ELF-1 (cell line): ENCODE measurements at places on chromosomes 3 and 15.

DNA sequence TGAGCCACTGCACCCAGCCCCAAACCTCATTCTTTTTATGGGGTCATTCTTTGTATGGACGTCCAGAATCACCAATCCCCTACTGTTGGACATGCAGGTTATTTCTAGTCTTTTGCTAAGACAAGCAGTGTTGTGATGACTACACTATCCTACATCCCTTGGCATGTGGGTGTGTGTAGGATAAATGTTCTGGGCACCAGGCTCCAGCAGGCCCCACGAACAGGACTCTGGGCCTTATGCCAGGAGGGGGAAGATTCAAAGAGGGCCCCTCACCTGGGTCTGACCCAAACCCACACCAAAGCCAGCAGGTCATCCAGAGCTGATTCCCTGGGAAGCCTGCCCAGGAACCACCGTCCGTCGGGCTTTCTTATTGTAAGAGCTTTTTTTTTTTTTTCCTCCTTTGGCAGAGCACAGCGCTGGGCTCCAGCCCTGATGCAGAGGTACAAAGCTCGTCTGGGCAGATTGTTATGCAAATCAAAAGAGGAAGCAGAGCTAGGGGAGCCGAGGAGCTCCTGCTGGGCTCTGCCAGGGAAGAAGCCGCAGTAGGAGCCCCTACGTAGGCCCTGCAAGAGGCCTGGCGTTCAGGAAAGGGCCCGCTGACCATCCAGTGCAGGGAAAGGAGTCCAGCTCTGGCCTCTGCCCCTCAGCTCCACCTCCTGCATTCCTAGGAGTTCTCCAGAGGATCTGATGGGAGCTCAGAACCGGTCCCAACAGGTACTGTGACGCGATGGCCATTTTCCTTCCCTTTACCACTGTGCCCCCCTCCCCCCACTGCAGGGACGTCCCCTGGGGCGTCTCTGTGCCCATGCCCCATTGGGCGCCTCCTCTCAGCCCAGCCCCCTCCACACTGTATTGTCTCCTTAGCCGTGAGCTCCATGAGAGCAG lies 29.0 kb upstream of the FURIN start:
- peak; percentile 96 for DNase-seq

DNA sequence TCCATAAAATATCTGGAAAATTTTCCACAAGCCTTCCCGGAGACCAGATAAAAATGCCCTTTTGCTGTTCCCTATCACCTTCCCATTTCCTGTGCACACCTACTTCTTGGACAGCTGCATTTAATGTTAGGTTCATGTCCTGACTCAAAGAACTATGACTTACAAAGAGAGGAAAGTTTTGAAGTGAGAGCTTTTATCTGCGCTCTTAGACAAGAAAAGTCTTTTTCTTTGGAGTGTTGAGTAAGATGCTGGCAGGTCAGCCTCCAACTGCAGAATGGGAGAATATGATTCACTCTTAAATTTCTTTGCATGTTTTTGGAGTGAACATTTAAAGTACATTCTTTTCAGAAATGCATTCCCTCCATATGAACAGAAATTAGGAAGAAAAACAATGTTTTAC lies 147.3 kb upstream of the DPH6 start:
- no peak for DNase-seq

DNA sequence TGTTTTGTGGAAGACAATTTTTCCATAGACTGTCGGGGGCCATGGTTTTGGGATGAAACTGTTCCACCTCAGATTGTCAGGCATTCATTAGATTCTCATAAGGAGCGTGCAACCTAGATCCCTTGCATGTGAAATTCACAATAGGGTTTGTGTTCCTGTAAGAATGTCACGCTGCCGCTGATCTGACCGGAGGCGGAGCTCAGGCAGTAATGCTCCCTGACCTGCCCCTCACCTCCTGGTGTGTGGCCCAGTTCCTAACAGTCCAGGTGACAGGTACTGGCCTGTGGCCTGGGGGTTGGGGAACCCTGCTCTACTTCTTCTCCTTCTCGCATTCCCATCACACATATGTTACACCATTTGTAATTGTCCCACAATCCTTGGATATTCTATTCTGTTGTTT lies 11.0 kb downstream of the CHRNA7 start:
- peak; percentile 38 for DNase-seq

- no peak for DNase-seq
Measured at GRCh38 chr15:98740963-98741362, 92.6 kb downstream of the IGF1R start.

DNA sequence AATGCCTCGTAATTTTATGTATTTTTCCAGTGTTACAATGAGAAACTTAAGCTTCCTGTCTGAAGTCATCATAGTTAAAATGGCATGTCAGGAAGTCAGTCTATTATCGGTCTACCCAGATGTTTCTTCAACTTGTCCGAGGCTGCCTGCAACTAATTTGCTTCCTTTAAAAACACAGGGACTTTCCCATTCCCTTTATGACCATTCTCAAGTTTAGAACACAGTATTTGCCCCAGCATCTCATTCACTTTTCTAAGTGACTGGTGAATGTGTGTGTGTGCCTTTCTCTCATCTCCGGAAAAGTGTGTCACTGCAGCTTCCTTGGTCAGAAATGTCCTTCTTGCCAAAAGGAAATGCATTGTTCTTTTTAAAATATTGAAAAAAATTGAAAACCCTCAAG lies 466.6 kb downstream of the RAP2B start:
- DNase-seq = no peak

DNA sequence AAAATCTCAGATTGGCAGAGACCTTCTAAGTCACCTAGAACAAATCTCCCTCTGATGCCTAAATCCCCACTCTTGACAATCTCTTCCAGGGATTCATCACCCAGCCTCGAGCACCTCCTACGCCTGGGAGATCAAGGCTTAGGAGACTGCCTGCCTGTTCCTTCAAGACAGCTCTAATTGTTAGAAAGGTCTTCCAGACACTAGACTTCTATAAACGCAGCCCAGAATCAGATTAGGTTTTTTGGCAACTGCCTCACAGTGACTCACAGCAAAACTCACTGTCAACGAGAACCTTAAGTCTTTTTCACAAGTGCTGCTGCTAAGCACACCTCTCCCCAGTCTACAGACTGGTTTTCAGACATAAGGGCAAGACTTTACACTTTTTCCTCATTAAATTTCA lies 23.1 kb downstream of the SRGAP3 start:
- peak; percentile 22 for DNase-seq

- peak; percentile 76 for DNase-seq
Measured at GRCh38 chr3:182740710-182741109, 52.6 kb upstream of the ATP11B start.

DNA sequence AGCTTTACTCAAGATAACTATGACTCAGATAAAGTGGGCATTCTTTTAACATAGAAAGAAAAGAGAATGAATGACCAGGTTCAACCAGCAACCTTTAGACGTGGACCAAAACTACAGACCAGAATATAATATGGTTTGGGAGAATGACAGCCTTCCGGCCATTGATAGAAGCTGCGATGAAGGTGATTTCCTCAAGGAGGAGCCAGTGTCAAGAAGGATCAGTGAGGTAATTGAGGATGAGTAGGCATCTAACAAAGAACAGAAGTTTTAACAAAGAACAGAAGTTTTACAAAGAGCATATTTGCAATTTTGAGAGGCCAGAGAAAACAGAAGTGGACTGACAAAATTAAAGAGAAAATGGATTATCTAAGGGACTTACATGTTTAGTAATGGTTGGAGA lies 289.0 kb upstream of the AGTR1 start:
- no peak for DNase-seq

DNA sequence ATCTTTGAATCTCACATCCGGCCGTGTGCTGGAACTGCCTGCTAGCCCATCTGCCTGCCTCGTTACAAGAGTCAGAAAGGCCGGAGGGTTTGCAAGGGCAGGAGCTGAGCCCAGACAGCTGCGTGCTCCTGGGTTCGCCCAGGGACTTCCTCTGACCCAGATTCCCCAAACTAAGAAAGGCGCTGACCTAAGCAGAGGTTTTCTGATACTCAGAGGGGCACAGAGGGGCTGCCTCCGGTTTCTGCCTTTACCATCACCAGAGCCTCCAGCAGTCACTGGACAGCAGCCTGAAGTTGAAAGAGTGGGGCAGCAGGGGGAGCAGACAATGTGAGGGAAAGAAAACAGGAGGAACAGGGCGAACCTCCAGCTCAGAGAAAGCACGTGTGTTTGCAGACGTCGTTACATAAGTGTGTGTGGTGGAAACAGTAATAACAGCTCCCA lies 33.4 kb upstream of the RAD18 start:
- DNase-seq = peak; percentile 57

- DNase-seq = no peak
Measured at GRCh38 chr15:61327019-61327631, 98.0 kb upstream of the RORA start.

DNA sequence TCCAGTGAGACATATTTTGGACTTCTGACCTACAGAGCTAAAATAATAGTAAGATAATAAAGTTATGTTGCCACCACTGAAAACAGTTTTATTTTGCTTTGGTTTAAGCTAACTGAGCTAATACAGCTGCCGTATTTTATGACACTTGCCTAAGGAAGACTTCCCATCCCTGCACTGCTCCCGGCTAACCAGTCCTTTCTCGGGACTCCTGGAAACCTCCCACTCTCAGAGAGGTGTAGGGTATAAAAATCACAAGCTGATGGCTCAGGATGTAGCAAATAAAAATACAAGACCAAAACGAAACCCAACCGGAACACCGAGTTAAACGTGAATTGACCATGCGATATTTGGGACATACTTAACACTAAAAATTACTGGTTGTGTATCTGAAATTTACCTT lies 448 bp upstream of the KBTBD12 start:
- no peak for DNase-seq

- DNase-seq = no peak
Measured at GRCh38 chr3:59249698-59250361, 200.0 kb upstream of the CFAP20DC start.

GRCh38 chr3:194117104-194117845 lies 18.7 kb upstream of the HES1 start:
- no peak for DNase-seq

DNA sequence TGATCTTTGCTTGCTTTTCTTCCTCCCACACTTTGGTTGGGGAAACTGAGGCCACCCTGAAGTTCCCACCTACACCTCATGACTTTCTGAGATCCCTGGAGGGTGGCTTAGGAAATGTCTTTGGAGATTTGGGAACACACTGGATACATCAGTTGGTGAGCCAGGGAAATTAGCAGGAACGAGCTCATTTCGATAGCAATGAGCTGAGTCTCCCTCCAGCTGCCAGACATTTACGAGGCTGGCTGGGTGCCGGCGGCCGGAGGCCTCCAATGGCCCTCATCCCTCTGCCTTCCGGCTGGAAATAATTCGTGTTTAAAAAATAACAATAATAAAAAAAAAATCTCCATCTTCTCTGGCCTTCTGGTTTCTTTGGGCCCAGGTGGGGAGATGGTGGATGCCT lies 38.8 kb downstream of the SMAD6 start:
- DNase-seq = no peak

DNA sequence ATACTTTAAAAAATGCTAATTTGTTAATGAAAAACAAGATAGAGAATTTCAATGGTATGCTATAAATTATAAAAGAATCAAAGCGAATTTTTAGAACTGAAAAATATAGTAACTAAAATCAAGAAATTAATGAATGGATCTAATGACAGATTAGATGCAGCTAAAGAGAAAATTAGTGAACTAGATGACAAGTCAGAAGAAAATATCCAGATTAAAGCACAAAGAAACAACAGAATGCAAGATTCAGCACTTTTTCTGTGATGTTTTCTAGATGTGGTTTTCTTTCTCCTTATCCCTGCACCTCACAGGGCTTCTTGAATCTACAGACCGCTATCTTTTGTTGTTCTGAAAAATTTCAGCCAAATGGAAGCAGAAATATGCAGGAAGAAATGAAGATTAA lies 54.4 kb downstream of the INO80 start:
- no peak for DNase-seq

DNA sequence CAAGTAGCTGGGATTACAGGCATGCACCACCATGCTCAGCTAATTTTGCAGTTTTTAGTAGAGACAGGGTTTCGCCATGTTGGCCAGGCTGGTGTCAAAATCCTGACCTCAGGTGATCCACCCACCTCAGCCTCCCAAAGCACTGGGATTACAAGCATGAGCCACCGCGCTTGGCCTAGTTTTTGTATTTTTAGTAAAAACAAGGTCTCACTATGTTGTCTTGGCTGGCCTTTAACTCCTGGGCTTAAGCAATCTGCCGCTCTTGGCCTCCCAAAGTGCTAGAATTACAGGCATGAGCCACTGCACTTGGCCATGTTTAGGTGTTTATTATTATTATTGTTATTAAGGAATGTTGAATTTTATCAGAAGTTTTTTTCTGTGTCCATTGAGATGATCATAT lies 14.7 kb downstream of the IL16 start:
- no peak for DNase-seq

DNA sequence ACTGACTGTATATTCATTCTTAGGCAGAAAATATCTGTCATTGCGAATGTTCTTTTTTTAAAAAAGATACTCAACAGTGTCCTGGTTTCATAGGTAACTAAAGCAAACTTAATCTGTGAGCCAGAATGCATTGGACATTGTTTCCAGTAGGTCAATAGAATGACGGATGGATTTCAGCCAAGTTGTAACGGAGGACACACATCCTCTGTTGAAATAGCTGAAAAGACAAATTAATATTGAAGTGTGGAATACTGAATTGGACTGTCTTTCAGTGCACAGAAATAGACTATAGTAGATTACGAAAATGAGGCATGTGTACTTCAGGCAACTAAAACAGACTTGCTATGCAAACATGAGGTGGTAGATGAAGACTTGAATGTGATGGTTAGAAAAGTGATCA lies 461.6 kb downstream of the WDR72 start:
- no peak for DNase-seq

GRCh38 chr3:16739541-16740105 lies 134.4 kb upstream of the DAZL start:
- no peak for DNase-seq

GRCh38 chr15:52751522-52751921 lies 38.6 kb downstream of the ONECUT1 start:
- no peak for DNase-seq

- DNase-seq = no peak
Measured at GRCh38 chr15:31243895-31244294, 82.7 kb upstream of the KLF13 start.

DNA sequence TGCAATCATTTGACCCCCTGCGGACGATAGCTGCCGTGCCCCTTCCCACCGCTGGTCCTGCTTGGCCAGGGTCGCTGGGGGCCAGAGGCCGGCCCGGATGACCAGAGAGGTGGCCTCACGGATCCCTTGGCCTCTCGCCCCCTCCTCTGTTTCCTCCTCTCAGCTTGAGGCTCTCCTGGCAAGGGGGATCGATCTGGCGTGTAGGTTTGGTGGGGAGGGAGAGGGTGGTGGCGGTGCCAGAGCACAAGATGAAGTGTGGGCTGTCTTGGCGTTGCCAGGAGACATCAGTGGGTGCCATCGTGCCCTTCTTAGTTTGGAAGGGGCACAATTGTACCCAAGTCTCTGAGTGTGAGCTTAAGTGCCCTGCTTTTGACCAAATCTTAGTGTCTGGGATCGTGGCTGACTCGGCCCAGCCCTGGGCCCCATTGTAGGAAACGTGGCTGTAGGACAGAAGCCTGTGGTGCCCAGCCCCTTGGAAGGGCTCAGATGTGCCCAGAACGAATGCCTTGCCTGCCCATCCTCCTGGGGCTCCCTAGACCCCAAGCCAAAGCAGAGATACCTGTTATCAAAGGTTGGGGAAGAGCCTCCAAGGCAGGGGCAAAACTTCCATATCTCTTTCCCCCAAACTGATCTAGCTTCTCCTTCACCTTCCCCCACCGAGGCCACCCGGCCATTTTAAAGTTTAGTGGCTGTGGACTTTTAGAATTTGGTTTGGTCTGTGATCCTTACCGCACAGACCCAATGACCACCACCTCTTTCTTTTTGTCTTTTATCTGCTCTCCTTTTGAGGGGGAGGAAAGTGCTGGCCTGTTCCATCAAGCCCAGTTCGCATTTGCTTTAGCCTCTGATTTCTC lies 14.4 kb downstream of the NR2F2 start:
- peak; percentile 27 for DNase-seq

GRCh38 chr15:86568378-86568777 lies 488.7 kb downstream of the AGBL1 start:
- no peak for DNase-seq
